Placental epithelial cell (primary cell): ENCODE measurements at places on chromosomes 5 and 9. TPM values are rescaled to one million over a fixed set of nuclear protein-coding genes. Genes with fewer than 3 reads are reported as not detected.

The SLC30A5 gene
- total RNA-seq, result 49.7 and 58.1 TPM in 2 replicates

The CDO1 gene
- total RNA-seq, result 0.54 and 1.6 TPM in 2 replicates

The SEPTIN8 gene
- total RNA-seq, result 97.4 and 129 TPM in 2 replicates

The ECM2 gene
- total RNA-seq, result under 0.01 and 0.98 TPM in 2 replicates

The SLCO6A1 gene
- not detected in 2 replicates for total RNA-seq

The PCDHGC4 gene
- 0.54 and 2.4 TPM in 2 replicates for total RNA-seq

The IFNA14 gene
- total RNA-seq, result not detected in 2 replicates

The SAXO1 gene
- under 0.01 and 0.11 TPM in 2 replicates for total RNA-seq

The LCN12 gene
- total RNA-seq, result 1.1 TPM in 1 of 2 replicates, not detected in the other

The DMXL1 gene
- total RNA-seq, result 29.9 and 31.8 TPM in 2 replicates

The PCDHGA5 gene
- total RNA-seq, result 0.43 and 1.6 TPM in 2 replicates

The EIF4E1B gene
- not detected in 2 replicates for total RNA-seq

The CYSRT1 gene
- total RNA-seq, result 0.39 and 1.1 TPM in 2 replicates

The BNC2 gene
- total RNA-seq, result 22.7 and 32.6 TPM in 2 replicates

The ASTN2 gene
- 5.1 and 10.4 TPM in 2 replicates for total RNA-seq

The PCDHA4 gene
- total RNA-seq, result 0.79 and 0.87 TPM in 2 replicates

The UBLCP1 gene
- 17.3 and 22.4 TPM in 2 replicates for total RNA-seq

The GABBR2 gene
- 0.76 TPM in 1 of 2 replicates, not detected in the other for total RNA-seq

The UBAP1 gene
- 33.4 and 36.0 TPM in 2 replicates for total RNA-seq

The AIF1L gene
- total RNA-seq, result 39.0 and 48.7 TPM in 2 replicates

The SMARCA2 gene
- 136 and 213 TPM in 2 replicates for total RNA-seq

The IFNA2 gene
- total RNA-seq, result not detected in 2 replicates

The SLC6A7 gene
- total RNA-seq, result not detected in 2 replicates

The ANKRD31 gene
- total RNA-seq, result 0.39 and 0.43 TPM in 2 replicates

The NUP188 gene
- 22.4 and 33.9 TPM in 2 replicates for total RNA-seq

The CDC26 gene
- 34.7 and 36.1 TPM in 2 replicates for total RNA-seq

The CDKN2B-AS1 gene
- 5.7 and 11.4 TPM in 2 replicates for total RNA-seq

The C1QTNF3 gene
- 4.3 and 6.7 TPM in 2 replicates for total RNA-seq

The NMUR2 gene
- total RNA-seq, result 0.11 TPM in 1 of 2 replicates, not detected in the other

The F2RL2 gene
- under 0.01 TPM in 1 of 2 replicates, not detected in the other for total RNA-seq

The ZCCHC7 gene
- 20.5 and 30.2 TPM in 2 replicates for total RNA-seq

The TCERG1 gene
- 36.9 and 50.8 TPM in 2 replicates for total RNA-seq

The PCDHGC5 gene
- 0.22 and 1.6 TPM in 2 replicates for total RNA-seq

The IL5 gene
- total RNA-seq, result not detected in 2 replicates

The DNAJC21 gene
- 24.8 and 36.5 TPM in 2 replicates for total RNA-seq

The TMEM252 gene
- not detected in 2 replicates for total RNA-seq

The CNTFR gene
- total RNA-seq, result not detected in 2 replicates

The SPACA9 gene
- 1.4 and 5.5 TPM in 2 replicates for total RNA-seq
